ENCODE measurements at places on chromosomes 1 and 21.
A peak's percentile ranks its signal among the peaks of the same experiment; 100 is the strongest.

GRCh38 chr1:232932486-232933425 is 17.7 kb upstream of the NTPCR start:
- DNase-seq: no peak

- DNase-seq: no peak
Observed at GRCh38 chr1:90357995-90358394, 359.1 kb downstream of the BARHL2 start.

- DNase-seq: no peak
Observed at GRCh38 chr1:166902279-166902678, 26.2 kb upstream of the TADA1 start.

- DNase-seq: no peak
Observed at GRCh38 chr1:87197156-87197555, 131.5 kb upstream of the LMO4 start.

- no peak for DNase-seq
Observed at GRCh38 chr1:24567792-24568388, 12.0 kb downstream of the NCMAP start.

DNA sequence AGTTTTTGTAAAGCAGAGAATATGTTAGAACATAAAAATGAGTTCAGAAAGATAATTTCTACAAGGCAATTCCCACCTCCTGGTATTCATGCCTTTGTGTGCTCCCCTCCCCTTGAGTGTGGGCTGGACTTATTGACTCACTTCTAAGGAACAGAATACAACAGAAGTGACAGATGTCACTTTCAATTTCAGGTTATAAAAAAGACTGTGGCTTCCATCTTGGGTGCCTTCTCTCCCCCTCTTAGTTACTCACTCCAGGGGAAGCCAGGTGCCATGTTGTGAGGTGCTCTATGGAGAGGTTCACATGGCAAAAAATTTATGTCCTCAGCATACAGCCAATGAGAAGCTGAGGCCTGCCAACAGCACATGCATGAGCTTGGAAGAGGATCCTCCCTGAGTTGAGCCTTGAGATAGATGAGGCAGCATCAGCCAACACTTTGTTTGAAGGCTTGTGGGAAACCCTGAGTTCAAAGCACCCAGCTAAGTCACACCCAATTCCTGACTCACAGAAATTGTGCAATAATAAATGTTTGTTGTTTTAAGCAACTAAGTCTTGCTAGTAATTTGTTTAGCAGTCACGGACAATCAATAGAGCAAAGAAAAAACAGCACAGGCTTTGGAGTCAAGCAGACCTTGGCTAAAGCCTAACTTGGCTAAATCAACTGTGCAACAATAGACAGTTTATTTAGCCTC is 73.5 kb upstream of the NGF start:
- no peak for DNase-seq

GRCh38 chr1:107678993-107679392 is 286.0 kb downstream of the VAV3 start:
- DNase-seq: no peak

GRCh38 chr1:63612971-63613370 is 19.8 kb downstream of the PGM1 start:
- no peak for DNase-seq

- DNase-seq: no peak
Observed at GRCh38 chr1:94912263-94913184, 14.4 kb downstream of the CNN3 start.

GRCh38 chr1:91024481-91025119 is 2.8 kb upstream of the ZNF644 start:
- DNase-seq: no peak

- DNase-seq: no peak
Observed at GRCh38 chr1:78168306-78168705, 122.5 kb downstream of the GIPC2 start.

GRCh38 chr21:32468681-32469111 is 56.2 kb downstream of the EVA1C start:
- DNase-seq: no peak

DNA sequence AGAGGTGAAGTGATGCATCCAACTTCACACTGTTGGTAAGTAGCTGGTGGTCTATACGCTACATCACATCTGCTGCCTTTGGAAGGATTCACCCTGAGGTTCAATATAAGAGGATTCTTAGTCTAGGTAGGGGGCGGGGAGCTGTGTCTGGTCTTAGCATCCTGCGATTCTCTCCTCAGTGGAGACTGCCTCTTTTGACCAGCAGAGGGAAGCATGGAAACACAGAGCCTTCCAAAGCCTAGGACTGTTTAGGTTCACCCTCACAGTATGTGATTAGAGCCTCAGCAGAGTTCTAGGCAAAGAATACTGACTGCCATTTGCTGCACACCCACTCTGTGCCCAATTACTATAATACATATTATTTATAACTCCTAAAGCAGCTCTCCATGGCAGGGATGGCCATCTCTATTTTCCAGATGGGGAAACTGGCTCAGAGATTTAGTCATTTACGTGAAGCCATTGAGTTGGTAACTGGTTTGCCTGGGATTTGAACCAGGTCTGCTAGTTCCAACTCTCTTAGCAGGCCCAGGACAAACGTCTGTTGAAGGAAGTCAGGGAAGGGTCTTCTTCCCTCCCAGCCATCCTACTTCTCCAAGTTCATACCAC is 28.9 kb upstream of the EFCAB14 start:
- DNase-seq: no peak

DNA sequence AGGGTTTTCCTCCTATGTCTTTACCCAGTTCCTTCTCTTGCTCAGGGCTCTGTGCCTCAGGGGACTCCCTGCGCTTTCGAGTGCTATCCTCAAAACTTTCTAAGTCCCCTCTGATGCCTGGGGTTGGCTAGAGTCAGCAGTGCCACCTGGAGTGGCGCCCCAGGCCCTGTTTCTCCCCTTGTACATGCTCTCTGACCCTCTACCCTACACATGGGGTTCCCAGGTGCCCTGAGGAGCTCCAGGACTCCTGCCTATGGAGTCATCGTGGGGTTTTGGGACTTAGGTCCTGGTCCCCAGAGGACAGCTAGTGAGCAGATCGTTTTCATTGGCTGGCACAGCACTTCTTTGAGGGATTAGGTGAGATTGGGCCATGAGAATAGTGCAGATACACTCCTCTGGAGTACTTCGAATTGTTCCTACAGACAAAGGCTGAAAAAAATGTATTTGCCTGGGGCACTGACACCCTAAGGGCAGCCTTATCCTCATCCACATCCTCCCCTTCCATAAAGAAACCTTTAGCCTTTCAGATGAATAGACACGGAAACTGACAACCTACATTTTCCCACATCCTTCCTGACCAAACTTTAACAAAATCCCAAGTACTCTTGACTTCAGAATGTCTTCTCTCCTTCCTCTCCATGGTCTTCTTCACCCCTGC is 41.5 kb downstream of the LGR6 start:
- DNase-seq: no peak

DNA sequence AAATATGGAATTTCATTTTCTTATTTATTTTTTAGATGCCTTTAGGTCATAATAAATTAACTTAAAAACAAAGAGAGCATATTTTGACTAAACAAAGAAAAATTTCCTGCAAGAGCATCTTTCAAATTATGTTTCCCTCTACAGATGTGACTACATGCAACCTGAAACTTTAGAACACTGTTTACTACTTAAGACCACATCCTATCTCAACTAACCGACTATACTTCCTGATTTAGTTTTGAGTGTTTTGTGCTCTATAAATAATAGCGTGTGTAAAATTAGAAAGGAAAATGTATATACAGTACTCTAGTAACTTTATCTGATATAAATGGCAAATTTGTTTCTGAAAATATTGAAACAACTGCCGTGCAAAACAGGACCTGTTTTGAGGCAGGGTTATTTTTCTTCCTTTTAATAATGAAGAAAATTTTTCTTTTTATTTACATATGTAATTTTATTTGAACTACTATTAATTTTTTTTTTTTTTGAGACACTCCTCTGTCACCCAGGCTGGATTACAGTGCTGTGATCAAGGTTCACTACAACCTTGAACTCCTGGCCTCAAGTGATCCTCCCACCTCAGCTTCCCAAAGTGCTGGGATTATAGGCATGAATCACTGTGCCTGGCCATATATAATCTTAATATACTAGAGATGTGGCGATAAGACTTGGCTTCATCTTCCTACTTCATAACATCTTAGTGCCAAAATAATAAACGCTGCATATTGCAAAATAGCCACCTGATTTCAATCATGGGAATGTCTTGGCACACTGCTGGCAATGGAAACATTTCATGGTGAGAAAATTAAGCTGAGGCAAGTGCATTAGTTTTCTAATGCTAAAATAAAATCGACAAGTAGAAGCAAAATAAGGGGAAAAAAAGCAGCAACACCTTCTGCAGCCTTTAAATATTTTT is 12.3 kb downstream of the ZRANB2 start:
- no peak for DNase-seq

- DNase-seq: no peak
Observed at GRCh38 chr1:97685360-97685759, 235.5 kb downstream of the DPYD start.

GRCh38 chr1:218430822-218431221 is 85.7 kb downstream of the TGFB2 start:
- DNase-seq: no peak

DNA sequence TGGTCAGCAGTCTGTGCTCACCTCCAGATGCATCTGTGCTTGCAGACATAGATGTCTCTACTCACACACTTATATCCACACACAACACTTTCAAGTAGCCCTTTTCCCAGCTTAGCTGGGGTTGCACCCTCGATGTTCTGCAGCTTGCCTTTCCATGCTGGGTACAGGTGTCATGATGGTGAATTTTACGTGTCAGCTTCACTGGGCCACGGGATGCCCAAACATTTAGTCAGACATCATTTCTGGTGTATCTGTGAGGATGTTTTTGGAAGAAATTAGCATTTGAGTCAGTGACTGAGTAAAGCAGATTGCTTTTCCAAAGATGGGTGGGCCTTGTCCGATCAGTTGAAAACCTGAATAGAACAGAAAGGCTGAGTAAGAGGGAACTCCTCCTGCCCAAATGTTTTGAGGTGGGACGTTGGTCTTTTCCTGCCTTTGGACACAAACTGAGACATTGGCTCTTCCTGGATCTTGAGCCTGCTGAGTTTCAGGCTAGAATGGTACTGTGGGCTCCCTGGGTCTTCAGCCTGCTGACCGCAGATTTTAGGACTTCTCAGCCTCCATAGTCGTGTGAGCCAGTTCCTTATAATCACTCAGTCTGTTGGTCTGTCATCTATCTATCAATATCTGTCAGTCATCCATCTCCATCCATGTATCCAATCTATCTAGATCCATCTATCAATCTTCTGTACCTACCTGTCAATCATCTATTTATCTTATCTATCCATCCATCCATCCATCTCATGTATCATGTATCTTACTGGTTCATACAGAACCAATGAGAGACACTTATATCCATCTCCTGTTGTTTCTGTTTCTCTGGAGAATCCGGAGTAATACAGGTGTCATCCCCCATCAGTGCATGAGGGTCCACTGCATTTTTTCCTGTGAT is 12.7 kb upstream of the OBSCN start:
- DNase-seq: no peak

DNA sequence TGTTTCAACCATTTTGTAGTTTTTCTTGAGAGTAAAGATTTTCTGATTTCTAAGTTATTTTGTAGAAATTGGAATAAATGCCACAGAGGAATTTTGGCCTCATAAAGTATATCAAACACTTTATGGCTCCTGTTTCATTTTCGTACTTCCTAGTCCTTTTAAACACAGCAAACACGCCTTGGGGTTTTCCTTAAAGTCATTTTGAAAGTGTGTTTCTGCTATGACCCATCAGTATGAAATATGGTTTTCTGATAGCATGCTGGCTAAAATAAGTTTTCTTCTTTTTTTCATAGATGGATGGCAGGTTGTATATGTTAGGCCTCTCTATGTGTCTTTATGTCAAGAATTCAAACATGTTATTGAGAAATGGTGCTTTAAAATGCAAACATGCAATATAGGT is 940.1 kb upstream of the TMPRSS15 start:
- DNase-seq: no peak

GRCh38 chr1:29569971-29570634 is 333.8 kb downstream of the PTPRU start:
- DNase-seq: no peak

GRCh38 chr1:222759451-222760035 is 22.5 kb downstream of the FAM177B start:
- no peak for DNase-seq

GRCh38 chr21:44432841-44433790 is 22.2 kb upstream of the LRRC3 start:
- DNase-seq: no peak

- no peak for DNase-seq
Observed at GRCh38 chr1:17011092-17011438, 663 bp downstream of the ATP13A2 start.

GRCh38 chr1:203291201-203292096 is 13.9 kb upstream of the BTG2 start:
- peak; percentile 1 for DNase-seq

GRCh38 chr21:33075128-33075527 is 5.2 kb downstream of the OLIG1 start:
- no peak for DNase-seq

DNA sequence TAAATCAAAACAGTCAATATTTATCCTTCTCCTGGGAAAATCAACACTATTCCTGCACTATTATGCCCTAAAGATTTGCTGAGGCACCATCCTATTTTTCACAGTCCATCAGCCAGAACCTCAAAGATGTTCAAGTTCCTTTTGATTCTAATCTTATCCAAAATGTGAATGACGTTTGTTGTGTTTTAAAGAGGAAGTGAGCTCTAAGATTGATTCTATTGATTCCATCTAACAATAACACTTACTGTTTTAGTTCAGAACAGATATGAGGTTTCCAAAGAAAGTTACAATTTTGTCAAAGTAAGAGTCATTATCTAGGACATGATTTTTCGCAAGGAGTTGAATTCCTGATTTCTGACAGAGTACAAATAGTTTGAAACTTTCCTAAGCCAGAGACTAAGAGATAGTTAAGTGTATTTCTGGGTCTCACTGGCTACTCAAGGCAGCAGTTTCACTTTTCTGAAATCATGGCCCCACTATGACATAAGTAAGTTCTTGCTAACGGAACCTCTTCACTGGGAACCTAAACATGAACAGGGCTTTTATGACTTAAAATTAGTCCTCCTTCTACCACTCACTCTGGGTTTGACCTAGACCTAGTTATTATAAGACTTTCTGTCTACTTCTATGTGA is 84.7 kb downstream of the LHX9 start:
- no peak for DNase-seq

- DNase-seq: no peak
Observed at GRCh38 chr1:223711747-223712193, 569 bp upstream of the CAPN2 start.

GRCh38 chr1:243528459-243529121 is 272.7 kb downstream of the SDCCAG8 start:
- no peak for DNase-seq

All from germinal center (tissue), 1 donor.